Caki2 (cell line): ENCODE measurements at places on chromosomes 12 and 14. TPM values are rescaled to one million over a fixed set of nuclear protein-coding genes. Genes with fewer than 3 reads are reported as not detected.

Gene CLEC4A
- total RNA-seq, result not detected in 2 replicates

Gene KIAA0586
- total RNA-seq, result 0.78 and 6.4 TPM in 2 replicates

Gene POTEG
- total RNA-seq, result not detected in 2 replicates

Gene SLC5A8
- not detected in 2 replicates for total RNA-seq

Gene SERPINA5
- total RNA-seq, result 0.03 TPM in 1 of 2 replicates, not detected in the other

Gene EIF2S3B
- 0.12 and 0.14 TPM in 2 replicates for total RNA-seq

Gene TMEM63C
- 0.57 TPM in 1 of 2 replicates, not detected in the other for total RNA-seq

DNA sequence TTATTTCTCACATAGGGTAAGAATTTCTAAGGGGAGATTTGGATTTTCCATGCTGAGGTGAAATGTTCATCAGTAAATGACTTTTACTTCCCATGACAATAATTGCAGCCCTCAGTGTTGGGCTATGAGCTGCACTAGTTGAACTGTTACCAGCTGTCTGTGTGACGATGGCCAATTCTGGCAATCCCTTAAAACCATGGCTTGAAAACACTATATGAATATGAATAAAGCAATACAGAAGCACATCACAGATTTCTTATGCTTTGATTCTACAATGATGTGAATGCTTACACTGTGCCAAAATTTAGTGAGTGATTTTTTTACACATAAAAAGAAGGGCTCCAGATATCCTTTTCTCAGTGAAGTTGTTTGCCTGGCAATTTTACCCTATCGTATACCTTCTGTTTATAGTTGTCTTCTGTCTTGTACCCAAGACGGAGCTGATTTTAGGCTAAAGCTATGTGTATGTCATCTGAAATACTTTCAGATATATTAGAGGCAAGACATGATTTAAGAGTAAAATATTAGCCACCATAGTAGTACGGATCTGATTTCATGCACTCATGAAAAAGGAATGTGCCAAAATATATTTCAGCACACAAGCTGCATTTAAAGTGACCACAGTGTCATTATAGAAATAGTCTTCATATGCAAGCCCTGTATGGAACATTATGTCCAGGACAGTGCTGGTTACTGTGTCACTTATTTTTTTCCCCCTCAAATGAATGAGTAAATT is 52.0 kb downstream of the SLC38A4 start:
- no peak for DNase-seq

GRCh38 chr12:105289114-105289904 is 41.2 kb upstream of the C12orf75 start:
- DNase-seq, result no peak

DNA sequence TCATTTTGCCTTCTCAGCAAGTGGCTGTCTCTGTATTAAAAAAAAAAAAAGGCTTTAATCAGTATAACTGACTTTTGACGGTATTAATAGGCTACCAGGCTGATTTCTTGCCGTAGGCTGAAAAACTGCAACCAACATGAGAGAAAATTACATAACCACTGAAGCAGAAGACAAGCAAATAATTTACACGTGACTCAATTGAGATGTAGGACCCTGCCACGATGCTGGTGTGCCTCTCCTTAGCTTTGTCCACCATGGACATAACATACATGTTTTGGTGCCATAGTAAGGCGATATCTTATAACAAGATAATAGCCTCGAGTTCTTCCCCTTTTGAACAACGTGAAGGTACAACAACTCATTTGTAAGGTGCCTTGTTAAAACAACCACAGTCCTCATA is 88.7 kb upstream of the GRIP1 start:
- DNase-seq, result no peak

DNA sequence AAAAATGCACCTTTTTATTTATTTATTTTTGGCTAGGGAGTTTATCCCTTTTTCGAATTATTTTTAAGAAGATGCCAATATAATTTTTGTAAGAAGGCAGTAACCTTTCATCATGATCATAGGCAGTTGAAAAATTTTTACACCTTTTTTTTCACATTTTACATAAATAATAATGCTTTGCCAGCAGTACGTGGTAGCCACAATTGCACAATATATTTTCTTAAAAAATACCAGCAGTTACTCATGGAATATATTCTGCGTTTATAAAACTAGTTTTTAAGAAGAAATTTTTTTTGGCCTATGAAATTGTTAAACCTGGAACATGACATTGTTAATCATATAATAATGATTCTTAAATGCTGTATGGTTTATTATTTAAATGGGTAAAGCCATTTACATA is 14.9 kb upstream of the SNAPC1 start:
- DNase-seq, result no peak

- no peak for DNase-seq
These were observed 725.0 kb upstream of the FLRT2 start for GRCh38 chr14:84804895-84805294.

DNA sequence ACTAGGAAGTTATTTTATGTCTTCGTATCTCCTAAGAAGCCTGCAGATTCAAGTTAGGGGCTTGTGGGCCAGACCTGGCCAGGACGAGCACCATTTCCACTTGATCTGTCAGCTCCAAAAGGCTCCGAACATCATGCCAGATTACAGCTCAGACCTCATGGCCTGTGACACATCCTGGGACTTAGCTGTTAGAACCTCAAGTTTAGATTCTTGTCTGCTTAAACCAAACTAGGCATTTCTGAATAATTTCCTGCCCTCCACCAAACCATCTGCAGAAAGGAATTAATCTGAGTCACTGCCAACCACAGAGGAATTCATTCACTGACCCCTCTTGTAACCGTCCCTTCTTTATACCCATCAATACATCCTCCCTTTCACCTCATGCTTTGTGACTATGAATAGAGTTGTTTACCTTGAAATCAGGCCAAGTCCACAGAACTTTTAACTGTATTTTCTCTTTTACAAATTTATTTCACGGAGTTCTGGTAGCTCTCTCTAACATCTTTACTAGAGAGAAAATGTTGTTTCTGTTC is 120.3 kb downstream of the FBXL14 start:
- peak; percentile 97 for DNase-seq

DNA sequence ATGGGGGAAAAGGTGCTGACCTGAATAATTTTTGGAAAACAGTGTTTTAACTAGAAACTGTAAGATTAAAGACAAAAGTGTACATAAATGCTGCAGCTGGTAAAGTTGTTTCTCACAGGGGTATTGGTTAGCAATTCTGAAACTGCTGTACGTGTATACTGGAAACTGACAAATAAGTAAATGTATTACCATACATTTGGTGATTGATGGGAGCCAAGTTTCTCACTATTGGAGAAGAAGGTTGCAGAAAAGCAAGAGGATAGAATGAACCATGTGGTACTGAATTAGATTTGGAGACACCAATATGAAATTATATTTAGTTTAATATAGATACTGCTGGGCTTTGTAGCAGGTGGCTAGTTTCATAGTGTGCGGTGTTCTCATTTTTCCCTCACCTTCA is 19.6 kb upstream of the FBXO33 start:
- no peak for DNase-seq

GRCh38 chr14:96130391-96130790 is 74.2 kb upstream of the BDKRB2 start:
- no peak for DNase-seq

DNA sequence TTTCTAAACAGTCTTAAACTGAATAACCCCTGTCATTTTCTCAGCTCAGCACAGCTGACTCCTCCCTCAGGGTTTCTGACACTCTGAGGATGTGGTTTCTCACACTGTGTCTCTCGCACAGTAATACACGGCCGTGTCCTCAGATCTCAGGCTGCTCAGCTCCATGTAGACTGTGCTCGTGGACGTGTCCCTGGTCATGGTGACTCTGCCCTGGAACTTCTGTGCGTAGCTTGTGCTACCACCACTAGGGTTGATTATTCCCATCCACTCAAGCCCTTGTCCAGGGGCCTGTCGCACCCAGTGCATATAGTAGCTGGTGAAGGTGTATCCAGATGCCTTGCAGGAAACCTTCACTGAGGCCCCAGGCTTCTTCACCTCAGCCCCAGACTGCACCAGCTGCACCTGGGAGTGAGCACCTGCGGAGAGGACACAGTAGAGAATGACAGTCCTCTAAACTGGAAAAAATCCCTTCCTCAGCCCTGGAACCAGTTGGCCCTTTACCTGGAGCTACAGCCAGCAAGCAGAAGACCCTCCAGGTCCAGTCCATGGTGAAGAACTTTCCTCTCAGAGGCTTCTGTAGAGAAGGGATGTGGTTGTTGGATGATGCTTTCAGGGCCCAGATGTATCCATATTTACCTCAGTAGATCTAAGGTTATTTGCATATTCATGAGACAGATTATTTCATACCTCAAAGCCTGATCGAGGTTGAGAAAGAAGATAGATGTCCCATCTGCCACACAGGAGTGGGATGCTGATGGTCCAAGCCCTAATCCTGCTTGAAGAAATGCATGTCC is 984.8 kb downstream of the TMEM121 start:
- no peak for DNase-seq

DNA sequence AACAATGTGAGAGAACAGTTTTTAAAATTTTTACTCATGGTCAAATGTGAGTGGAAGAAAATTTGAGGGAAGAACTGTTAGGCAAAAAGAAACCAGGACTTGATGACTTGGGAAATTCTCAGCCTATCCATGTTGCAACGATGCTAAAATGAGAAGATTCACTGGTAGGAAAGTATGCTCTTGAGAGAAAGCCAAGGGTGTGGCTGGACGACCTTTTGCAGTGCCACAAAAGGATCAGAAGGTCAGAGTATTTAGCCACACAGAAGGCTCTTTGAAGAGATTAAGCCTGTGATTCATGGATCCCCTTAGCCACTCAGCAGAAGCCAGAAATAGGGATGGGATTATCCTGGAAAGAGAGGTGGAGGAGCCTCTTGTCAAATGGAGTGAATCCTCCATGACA is 336.8 kb downstream of the LRIG3 start:
- DNase-seq, result no peak

DNA sequence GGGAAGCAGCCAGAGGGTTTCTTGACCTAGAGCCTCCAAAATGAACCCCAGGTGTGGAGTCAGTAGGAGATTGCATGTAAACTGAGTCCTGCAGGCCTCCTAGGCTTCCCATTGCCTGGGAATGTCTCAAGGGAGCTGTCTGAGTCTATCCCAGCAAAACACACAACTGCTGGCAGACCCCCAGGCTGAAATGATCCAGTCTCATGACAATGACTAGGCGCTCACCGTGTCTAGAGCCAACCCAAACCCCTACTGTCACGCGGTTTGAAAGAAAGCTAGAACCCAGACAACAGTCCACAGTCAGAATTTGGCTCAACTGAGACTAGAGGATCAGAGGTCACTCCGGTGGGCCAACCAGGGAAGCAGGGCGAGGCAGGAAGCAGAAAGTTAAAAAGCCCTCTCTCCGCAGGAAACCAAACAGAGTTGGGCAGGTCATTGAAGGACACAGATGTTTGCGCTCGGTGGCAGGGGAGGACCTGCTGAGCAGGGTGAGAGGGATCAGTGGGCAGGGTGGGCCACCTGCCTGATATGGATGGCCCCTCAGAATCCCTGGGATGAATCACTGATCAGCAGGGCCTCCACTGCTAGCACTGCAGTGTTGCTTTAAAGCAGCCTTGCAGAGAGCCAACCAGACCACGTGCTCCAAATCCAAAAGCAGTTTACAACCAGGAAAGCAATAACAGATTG is 23.8 kb downstream of the ACTN1 start:
- no peak for DNase-seq

DNA sequence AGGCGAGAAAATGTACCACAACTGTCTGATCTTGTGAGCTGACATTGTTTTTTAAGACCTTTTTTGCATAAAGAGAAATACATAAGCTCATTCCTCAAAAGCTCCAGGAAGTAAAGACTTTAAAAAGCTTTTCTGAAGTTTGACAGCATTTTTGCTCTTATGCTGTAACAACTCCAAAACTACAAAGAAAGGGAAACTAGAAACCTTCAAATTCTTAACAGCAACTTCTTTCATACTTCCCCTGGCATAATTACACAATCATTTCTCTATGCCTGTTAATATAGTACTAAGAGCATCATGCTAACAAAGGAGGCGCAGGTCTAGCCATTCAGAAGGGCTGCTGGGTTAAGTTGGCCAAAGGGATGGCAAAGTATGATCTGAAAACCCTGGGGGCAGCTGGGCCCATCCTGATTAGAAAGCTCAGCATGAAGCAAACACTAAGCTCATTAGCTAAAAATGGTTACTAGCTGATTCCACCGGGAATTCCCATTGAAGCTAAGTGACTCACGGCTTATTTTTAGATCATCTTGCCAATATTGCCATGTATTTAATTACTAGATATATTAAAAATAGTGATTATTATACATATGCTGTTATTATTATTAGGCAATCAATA is 26.1 kb upstream of the ANP32D start:
- DNase-seq, result no peak

GRCh38 chr12:84638811-84639368 is 273.7 kb downstream of the SLC6A15 start:
- DNase-seq, result no peak

- no peak for DNase-seq
These were observed 260.5 kb upstream of the ATP2B1 start for GRCh38 chr12:89969093-89969492.

- no peak for DNase-seq
These were observed 267.4 kb downstream of the ALG10 start for GRCh38 chr12:34289431-34290380.

DNA sequence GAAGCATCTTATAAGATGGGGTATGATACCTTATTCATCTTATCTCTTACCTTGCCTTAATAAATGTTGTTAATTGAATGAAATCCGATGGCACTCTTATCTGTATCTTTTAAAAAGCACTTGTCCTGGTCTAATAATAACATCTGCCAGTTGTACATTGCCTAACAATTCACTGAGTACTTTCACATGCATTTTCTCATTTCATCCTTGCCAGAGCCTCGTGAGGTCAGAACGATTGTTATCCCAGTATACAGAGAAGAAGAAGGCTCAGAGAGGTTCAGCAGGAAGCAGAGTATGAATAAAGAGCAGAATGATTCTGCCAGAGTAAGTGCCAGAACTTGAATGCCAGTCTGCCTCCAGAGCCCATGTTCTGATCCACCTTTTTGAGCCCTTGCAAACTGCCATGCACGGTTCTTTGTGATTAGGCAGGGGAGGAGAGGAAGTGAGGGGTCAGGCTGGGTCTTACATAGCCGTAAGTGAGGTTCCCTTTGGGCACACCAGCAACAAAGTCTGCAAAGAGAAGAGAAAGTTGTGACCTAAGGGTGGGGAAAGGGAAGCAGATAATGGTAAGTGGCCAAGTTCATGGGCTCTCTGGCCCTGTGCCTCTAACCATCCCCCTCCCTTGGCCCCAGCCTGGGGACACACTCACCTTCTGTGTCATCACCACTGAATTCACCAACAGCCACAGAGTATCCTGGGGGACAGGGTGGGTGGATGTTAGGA is 11.7 kb downstream of the ITGA5 start:
- no peak for DNase-seq

GRCh38 chr14:91317381-91318308 is 73.1 kb upstream of the GPR68 start:
- DNase-seq, result peak; percentile 9

- peak; percentile 34 for DNase-seq
These were observed 682 bp downstream of the KIAA0586 start for GRCh38 chr14:58428118-58428683.

DNA sequence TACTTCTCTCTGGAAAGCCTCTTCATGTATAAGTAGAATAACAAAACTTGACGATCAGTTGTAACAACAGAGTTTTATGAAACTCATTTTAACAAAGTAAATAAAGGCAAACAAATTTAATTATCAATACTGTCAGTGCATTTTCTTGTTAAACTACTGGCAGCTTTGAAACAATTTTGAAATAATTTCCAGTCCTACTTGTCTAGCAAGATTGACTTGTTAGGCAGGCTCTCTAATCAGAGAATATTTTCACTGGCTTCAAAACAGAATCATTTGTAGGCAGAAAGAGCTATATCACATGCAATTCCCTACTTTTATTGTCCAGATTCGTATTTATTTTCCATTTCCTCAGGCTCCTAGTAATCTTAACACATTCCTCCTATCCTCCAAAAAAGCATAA is 45.9 kb upstream of the SLC6A13 start:
- DNase-seq, result no peak
